ENCODE measurements at places on chromosomes 4 and X.

GRCh38 chrX:78103001-78103622 lies 936 bp upstream of the PGK1 start:
- DNase-seq, result no peak

- no peak for DNase-seq
Observed at GRCh38 chrX:9534686-9535085, 69.8 kb downstream of the TBL1X start.

DNA sequence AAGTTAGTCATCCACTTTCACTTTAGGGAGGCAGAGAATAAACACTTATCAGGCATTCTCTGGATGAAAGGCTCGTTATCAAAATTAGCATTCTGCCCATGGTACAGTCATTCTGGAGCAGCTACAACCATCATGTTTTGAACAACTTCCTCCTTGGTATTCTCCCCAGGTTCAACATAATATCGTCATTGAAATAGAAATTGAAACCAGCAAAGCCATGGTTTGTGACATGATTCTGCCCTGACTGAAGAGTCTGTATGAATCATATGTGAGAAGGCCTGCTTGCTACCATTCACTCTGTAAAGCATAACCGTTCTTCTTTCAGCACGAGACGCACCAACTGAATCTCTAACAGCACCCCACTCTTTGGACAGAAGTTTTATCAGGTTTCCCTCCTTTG lies 127.5 kb upstream of the RADX start:
- peak; percentile 55 for DNase-seq

DNA sequence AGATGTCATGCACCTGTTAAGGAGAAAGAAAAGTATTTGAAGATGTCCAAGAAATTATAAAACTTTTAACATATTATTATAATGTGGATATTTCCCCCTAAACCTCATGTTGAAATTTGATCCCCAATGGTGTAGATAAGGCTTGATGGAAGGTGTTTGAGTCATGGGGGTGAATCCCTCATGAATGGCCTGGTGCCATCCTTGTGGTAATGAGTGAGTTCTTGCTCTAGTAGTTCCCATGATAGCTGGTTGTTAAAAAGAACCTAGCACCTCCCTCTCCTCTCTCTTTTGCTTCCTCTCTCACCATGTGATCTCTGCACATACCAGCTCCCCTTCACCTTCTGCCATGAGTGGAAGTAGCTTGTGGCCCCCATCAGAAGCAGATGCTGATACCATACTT lies 176.6 kb upstream of the NR3C2 start:
- no peak for DNase-seq

GRCh38 chr4:33071535-33071934 lies 2351.4 kb downstream of the PCDH7 start:
- DNase-seq, result no peak

GRCh38 chr4:101439926-101440325 lies 92.6 kb upstream of the PPP3CA start:
- no peak for DNase-seq

GRCh38 chr4:1511441-1512041 lies 105.3 kb upstream of the NKX1-1 start:
- DNase-seq, result peak; percentile 10

GRCh38 chr4:183591301-183591700 lies 67.7 kb downstream of the RWDD4 start:
- DNase-seq, result no peak

- no peak for DNase-seq
Observed at GRCh38 chrX:1086444-1087409, 125.7 kb downstream of the CRLF2 start.

DNA sequence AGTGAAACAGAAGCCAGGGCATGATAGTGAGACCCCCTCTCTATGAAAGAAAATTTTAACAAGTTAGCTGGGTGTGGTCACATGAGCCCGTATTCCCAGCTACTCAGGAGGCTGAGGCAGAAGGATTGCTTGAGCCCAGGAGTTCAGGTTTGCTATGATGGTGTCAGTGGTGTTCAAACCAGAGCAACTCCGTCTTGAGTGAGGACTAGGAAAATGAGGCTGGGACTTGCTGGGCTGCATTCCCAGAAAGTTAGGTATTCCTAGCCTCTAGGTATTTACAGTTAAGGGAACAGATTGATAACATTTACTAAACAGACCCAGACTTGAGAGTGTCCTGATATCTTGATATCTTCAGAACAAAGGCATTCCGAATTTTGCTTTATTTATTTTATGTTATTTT lies 37.0 kb upstream of the NOCT start:
- DNase-seq, result no peak

GRCh38 chr4:110248831-110249253 lies 50.4 kb upstream of the ELOVL6 start:
- DNase-seq, result no peak

DNA sequence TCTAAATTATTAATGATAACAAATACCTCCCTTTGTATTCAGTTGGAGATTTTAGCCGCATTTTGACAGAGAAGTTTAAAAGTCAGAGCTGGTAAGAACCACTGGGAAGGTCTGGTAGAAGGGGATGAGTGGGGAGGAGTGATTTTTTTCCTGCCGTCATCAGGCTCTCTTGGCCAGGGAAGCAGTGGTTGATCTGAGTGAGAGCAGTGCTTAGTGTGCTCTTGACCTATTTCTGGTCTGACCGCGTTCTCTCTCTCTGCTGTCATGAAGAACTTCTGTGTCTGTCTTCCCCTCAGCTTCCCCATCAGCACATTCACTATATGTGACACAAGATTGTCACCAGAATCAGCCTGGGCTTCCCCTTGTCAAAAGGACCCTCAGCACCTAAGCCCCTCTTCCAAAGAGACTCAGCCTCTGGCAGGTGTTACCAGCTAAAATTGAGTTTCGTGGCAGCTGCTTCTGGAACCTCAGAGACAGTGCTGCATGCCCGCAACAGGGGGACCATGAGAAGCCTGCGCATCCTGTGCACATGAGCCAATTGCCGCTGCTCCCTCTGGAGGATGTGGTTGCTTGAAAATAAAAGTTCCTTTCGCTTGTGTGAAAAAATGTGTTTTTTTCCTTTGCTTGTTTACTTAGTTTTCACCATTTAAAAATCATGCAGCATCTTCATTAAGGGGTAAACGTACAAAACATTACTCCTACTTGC lies 268.9 kb downstream of the C4orf33 start:
- no peak for DNase-seq

DNA sequence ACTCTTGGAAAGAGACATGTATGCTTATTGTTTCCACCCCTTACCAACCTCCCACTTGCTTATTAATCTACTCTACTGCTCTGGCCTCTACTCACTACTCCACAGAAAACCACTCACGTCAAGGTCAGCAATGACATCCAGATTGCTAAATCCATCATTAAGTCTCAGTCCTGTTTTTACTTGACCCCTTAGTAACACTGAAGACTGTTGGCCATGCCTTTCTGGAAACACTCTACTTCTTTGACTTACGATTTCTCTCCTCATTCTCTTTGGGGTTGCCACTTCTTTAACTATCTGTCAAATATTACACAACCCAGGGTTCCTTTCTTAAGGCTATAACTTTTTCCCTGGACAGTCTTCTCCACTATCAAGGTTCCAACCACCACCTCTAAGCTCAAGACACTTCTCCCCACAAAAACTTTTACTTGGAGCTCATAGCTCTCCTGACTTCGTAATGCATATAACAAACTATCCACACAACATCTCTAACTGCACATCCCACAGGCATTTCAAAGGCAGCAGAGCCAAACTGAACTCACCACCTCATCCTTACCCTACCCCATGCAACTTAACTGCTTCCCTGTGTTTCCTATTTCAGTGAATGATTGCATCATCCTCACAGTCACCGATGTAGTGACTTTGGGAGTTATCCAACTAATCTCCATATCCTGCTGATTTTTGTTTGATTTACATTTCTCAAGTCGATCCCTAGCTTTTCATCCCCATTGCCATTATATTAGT lies 15.8 kb upstream of the MAGEA4 start:
- no peak for DNase-seq

GRCh38 chr4:98516042-98516440 lies 142.4 kb downstream of the TSPAN5 start:
- no peak for DNase-seq

GRCh38 chr4:33746979-33747378 lies 2497.3 kb downstream of the ARAP2 start:
- DNase-seq, result no peak

DNA sequence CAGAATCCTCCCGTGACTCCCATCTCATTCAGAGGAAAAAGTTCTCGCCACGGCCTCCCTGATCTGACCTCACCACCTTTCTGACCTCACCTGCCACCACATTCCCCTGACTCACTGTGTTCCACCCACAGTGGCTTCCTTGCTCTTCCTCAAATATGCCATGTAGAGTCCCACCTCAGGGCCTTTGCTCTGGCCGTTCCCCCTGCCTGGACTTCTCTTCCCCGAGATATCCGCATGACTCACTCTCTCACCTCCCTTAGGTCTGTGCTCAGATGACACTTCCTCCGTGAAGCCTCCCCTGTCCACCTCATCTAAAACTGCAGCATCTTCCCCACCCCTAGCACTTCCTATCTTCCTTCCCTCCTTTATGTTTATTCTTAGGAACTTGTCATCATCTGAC lies 7.2 kb upstream of the TSPYL2 start:
- DNase-seq, result no peak

- DNase-seq, result no peak
Observed at GRCh38 chr4:7161721-7162214, 30.6 kb upstream of the SORCS2 start.

DNA sequence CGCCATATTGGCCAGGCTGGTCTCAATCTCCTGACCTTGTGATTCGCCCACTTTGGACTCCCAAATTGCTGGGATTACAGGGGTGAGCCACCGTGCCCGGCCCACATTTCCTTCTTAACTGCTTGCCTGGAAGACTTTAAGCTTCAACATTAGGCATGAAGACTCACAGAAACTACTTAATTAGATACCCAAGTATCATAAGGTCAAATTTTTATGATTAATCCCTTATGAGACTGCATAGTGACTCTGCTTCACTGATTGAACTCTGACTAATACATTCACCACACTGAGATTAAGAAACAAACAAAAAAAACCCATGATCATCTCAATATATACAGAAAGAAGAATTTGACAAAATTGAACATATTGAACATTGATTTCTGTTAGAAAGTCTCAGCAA lies 87.4 kb upstream of the KCTD8 start:
- DNase-seq, result no peak

- DNase-seq, result no peak
Observed at GRCh38 chr4:182671231-182671630, 246.0 kb downstream of the DCTD start.

DNA sequence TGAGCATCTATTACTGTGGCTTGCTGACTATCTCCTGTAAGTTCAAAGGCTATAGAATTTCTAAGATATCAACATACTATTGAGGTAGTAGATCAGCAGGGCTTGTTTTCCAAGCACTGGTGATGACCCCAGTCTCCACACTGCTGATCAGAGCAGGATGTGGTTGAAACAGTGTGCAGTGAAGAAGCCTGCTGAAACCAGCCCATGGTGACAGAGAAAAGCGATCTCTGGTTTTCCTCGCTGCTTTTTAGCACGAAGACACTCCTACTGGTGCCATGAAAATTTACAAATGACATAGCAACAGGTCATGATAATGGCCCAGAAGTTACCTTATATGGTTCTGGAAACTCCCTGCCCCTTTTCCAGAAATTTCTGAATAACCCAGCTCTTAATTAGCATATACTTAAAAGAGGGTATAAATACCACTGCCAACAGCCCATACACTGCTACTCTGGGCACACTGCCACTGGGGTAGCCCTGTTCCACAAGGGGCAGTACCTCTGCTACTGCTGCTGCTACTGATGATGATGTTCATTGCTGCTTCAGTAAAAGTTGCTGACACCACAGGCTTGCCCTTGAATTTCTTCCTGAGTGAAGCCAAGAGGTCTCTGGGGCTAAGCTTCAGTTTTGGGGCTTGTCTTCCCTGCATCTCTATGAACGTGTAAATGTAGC lies 1689.5 kb upstream of the PCDH10 start:
- no peak for DNase-seq

GRCh38 chr4:75057369-75057768 lies 124.5 kb downstream of the PARM1 start:
- DNase-seq, result no peak

- DNase-seq, result no peak
Observed at GRCh38 chrX:1488745-1489144, 36.0 kb upstream of the ASMTL start.

DNA sequence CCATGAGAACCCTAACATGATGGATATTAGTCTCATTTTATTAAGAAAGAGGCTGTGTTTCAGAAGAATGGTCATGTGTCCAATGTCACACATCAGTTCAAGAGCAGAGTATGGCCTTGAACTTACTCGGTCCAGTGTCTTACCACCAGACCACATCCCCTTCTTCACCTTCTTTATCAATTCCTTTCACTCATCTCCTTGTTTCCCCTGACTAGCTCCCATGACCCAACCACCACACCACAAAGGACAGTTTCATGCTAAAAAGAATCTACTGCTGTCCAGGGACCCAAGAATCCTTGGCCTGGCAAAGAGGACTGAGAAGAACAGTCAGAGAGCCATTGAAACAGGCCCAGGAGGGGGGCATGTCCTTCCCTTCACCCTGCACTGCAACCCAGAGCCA lies 33.6 kb upstream of the MSN start:
- DNase-seq, result no peak

GRCh38 chr4:175411251-175411650 lies 400.8 kb downstream of the GPM6A start:
- no peak for DNase-seq

DNA sequence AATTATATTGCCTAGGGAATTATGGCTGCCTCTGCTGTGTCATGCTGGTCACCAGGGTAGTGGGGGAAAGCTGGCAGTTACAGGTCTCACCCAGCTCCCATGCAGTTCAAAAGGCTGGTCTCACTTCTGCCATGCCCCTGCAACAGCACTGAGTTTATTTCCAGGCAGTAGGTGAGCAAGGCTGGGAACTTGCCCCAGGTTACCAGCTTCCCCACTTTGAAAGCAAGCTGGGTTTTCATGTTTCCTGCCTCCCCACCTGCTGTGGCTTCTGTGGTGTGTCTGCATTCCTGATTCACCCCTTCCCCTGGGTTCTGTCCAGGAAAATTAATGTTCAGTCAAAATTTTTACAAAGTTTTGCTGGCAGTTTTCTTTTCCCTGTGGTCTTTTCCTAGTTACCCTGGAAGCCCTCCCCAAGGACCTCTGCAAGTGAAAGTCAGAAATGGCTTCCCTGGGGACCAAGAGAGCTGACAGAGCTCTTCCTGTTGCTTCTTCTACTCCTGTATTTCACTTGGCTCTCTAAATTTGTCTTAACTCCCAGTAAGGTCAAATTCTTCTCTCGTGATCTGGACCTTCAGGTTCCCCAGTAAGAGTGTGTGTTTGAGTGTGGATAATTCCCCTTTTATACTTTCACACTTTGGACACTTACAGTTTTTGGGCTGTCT lies 58.5 kb upstream of the AGTR2 start:
- no peak for DNase-seq

DNA sequence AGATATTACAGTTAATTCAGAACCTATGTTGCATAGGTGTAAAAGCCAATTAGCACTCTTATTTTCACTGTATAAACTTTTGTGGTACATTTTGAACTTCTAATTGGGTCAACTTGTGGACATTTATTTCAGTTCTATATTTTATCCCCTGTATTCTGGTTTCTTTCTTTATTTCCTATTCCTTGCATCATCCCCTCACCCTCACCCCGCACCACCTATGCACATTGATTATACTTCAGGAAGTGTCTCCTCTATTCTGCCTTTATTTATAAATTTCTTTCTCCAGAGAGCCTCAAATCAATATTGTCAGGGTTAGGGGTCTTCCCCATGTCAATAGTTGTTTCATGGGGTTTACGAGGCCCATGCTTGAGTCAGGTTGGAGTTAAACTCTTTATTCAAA lies 83.1 kb downstream of the TEX13C start:
- no peak for DNase-seq

- no peak for DNase-seq
Observed at GRCh38 chr4:2253160-2254084, 8.5 kb downstream of the MXD4 start.

Data from CD4-positive, alpha-beta T cell treated with Interleukin-2 at 100 ng/mL for 4 hours (primary cell).